ENCODE measurements at places on chromosomes 7 and 10.

DNA sequence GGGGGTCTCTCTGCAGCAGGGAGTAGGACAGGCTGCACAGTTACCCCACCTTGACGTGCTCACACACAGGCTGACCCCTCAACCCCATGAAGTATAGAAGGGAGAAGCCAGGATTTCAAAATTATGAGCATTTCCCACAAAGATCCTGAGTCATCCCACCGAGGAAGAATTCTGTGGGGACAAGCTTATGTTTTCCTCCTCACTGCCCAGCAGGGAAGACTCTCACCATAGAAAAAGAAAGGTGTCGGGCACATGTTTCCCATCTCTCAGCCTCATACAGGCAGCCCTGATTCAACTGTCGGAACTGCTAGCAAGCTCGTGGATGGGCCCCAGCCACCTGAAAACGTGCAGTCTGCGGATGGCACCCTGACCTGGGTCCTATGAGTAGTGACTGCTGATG lies 499.7 kb upstream of the MKI67 start:
- DNase-seq: no peak

GRCh38 chr10:124194199-124194824 lies 100.9 kb upstream of the CHST15 start:
- DNase-seq: no peak

- DNase-seq: peak; percentile 33
Observed at GRCh38 chr10:25174461-25175230, at the start of gene GPR158. TSS of gene GPR158 (plus strand) at chr10:25175001. CDS start at chr10:25175421, 420 bp downstream.

- no peak for DNase-seq
Observed at GRCh38 chr7:29355388-29355787, 160.8 kb downstream of the CHN2 start.
